Glomerular endothelial cell (primary cell): ENCODE measurements at places on chromosomes 11 and 22.
A peak's percentile ranks its signal among the peaks of the same experiment; 100 is the strongest.

DNA sequence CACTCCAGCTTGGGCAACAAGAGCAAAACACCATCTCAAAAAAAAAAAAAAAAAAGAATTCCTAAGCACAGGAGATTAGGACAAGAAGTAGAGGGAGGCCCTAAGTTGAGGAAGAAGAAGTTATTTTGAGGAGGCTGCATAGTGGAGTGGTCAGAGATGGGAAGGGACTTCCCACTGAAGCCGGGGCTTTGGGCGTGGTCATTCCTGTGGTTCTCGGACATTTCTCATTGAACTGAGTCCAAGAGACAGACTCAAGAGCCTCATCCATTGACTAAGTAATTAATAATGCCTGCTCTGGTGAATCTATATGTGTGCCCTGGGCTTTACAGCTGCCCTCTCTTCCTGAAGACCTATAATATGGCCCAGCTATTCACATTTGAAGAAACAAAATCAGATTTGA is 53.2 kb upstream of the FTH1 start:
- no peak for DNase-seq

- no peak for DNase-seq
These were observed 8.1 kb downstream of the RRM1 start for GRCh38 chr11:4102711-4103110.

DNA sequence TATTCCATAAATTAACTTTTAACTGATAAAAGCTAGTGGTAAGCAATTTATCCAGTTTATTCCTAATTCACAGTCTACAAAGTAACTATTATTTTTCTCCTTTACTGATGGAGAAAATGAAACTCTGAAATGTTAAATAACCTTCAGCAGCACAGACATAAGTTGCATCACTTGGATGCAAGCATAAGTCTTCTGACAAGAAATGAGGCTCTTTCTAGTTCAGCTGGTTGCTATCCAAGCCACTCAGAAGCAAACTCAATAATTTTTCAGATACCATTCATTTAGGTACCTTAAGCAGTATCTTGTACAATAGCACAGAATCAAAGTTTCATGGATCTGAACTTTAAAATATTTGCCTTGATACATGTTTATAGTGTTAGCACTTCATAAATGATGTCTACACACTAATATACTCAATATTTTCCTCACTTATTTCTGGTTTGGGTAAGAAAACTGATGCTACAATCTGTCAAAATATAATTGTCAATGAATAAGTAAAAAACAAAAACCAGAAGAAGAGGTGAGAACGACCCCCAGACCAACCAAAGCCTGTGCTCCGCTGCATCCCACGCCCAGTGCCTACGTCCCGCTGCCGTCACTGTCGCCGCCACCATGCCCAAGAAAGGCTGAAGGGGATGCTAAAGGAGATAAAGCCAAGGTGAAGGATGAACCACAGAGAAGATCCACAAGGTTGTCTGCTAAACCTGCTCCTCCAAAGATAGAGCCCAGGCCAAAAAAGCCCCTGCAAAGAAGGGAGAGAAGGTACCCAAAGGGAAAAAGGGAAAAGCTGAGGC is 18.1 kb downstream of the FAM168A start:
- DNase-seq, result no peak

- no peak for DNase-seq
These were observed 891 bp downstream of the SAMM50 start for GRCh38 chr22:43955883-43956782.

DNA sequence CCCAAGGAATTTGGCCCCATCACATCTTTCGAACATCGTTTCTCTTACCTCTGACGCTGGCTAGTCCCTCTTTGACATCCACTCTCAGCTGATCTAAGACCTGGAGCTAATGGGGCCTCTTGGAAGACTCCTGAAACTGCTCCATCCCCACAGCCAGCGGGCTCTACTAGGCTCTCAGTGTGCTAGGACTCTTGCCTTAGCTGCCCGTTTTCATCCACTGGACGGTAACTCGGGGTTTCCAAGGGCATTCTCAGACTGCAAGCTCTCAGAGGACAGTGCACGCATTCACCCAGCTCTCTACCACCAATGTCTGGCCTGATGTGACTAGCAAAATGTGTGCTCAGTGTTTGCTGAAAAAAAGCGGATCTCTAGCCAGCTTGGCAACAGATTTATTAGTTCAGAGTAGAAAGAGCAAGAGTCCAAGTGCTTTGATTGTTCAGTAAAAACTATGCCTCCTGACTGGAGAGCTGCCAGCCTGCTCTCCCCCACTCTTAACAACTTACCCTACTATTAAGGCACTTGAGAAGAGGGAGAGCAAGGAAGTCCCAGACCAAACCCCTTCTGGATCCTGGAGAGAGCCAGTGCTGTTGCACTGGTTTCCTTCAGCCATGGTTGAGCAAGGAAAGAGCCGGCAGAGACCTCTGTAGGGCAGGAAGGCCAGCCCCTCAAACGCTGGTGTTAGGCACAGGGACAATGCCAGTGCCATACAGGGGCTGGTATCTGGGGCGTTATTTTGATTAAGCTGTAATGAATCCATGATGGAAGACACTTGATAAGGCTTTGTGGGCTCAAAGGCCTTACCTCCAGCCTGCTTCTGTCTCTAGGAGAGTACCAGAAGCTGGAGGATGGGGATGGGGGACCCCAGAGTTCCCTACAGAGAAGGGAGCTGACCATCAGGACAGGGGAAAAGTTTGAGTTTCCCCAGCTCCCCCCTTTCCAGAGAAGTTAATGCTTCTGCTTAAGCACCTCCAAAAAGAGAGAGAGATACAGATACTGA is 9.2 kb downstream of the RELA start:
- DNase-seq, result no peak

DNA sequence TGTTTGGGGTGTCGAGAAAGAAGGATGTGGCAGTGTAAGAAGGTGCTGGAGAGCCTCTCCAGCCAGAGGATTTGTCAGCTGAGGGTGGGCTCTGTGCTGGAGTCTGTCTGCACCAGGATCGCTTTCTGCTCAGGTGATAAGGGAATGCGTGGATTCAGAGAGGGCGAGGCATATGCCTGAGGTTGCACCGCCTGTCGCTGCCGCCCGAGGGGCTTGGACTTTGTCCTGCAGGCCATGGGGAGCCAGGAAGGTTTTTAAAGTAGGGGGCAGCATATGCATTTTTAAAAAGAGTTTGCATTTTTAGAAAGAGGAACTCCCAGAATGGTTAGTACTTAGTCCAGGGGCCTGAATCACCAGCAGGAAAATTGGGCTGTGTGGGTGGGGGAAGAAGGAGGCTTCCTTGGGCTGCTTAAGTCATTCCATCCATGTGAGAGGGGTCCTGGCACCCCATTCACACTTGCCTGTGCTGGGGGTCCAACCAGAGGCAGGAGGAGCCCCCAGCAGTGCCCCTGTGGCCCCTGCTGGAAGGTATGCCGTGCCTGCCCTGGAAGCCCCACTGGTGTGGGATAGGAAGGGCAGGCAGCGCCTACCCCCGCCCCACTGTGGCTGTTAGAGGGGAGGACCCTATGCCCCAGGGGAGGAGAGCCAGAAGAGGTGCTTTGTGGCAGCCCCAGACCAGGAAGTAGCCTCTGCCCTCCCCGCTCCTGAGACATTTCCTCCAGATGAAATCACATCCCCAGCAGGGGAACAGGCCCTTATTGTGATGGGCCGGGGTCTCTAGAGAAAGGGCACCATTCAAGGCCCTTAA is 35.8 kb upstream of the MYRF start:
- no peak for DNase-seq

GRCh38 chr11:78787696-78788095 is 213.0 kb upstream of the NARS2 start:
- DNase-seq, result no peak

GRCh38 chr11:76798202-76798581 is 15.0 kb downstream of the TSKU start:
- no peak for DNase-seq

GRCh38 chr22:39699631-39700360 is 129.2 kb downstream of the CACNA1I start:
- DNase-seq, result no peak

- DNase-seq, result no peak
These were observed 98.4 kb upstream of the PITPNB start for GRCh38 chr22:28017558-28017820.

DNA sequence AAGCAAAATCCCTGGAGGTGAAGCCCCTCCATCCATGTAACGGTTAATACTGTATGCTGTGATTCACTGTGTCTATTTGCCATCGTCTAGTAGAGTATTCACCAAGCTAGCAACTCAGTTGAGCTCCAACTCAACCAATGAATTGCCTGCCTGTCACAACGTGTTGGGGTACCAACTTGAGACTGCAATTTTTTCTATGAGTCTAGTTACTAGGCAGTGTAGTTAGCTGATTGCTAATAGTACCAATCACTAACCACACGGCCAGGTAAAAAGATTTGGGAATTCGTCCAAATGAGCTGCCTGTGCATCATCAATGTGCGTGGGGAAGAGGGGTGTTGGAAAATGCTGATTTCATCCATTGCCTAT is 1.0 kb upstream of the BTG4 start:
- no peak for DNase-seq

DNA sequence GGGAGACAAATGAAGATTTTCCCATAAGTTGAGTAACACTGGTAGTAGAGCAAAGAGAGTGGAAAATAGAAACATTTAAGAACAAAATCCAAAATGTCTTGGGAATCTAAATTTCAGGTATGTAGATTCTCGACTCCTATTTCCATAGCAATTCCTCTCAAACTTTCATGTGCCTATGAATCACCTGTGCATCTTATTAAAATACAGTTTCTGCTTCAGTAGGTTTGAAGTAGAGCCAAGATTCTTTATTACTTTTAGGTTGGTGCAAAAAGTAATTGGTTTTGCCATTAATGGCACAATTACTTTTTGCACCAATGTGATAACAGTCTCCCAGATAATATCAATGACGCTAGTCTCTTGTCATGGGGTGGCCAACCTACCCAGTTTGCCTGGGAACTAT is 115.3 kb upstream of the SLC5A12 start:
- no peak for DNase-seq

DNA sequence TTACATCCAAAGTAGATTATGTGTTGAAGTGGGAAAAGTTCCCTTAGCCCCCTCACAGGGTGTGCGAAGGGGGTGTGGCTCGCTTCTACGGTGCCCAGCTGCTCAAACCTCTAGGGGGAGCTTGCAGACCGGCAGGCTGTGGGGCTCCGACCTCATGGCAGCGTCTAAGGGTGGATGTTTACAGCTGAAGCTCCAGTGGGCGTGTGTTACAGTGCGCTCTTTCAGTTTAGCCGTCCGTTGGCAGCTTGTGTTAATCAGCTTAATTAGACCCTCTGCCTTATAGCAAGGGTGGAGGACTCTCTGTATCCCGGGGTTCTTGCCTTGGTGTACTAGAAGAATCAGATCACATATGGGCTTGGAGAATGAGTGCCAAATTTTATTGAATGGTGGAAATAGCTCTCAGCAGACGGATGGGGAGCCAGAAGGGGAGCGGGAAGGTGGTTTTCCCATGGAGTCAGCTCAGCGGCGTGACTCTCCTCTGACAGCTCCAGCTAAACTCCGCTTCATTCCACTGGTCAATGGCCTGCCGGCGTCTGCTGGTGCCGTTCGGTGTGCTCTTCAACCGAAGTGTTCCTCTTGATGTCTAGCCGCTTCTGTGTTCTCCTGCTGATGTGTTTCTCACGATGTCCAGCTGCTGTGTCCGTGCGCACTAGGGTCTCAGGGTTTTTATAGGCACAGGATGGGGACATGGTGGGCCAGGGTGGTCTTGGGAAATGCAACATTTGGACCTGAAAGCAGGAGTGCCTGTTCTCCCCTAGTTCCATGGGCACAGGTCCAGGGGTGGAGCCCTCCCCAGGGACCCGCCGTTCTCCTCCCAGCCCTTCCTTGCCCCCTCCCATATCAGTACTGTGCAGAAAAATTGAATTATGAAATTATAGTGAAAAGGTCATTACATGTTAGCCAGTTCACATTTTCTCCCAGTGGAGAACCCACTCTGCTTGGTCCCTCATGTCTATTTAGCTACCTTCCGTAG is 28.6 kb upstream of the OR10G7 start:
- peak; percentile 22 for DNase-seq

DNA sequence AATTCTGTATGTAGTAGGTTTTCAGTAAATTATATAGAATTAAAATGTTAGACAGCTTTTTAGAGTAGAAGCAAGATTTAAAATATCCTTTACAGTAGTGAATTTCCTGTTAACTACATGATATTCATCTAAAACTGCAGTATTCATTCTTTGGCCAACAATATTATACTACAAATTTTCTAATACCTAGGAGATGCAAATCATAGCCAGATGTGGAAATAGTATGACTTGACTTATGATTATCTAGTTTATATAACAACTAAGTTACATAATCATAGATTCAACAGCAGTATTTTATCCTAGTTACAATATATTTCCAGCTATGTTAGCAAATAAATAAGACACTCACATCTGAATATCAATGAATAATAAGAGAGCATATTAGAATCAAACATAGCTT is 163.2 kb downstream of the MSANTD4 start:
- DNase-seq, result no peak

DNA sequence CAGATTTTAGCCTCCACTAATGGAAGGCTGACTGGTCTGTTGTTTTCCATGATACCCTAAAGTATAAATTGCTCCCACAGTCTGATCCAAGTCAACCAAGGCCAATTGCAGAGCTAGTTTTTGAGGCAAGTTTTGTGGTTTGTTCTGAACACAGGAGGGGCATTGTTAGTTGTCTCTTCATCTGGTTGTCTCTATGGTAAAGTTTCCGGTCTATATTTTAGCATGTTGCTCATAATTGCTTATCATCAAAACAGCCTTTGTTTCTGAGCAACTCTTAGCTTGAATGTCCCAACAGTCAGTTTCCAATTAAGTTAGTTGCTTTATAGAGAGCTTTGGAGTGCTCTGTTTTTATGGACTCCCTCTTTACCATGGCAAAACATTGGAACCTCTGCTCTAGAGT is 217.6 kb upstream of the CARD18 start:
- DNase-seq, result no peak

DNA sequence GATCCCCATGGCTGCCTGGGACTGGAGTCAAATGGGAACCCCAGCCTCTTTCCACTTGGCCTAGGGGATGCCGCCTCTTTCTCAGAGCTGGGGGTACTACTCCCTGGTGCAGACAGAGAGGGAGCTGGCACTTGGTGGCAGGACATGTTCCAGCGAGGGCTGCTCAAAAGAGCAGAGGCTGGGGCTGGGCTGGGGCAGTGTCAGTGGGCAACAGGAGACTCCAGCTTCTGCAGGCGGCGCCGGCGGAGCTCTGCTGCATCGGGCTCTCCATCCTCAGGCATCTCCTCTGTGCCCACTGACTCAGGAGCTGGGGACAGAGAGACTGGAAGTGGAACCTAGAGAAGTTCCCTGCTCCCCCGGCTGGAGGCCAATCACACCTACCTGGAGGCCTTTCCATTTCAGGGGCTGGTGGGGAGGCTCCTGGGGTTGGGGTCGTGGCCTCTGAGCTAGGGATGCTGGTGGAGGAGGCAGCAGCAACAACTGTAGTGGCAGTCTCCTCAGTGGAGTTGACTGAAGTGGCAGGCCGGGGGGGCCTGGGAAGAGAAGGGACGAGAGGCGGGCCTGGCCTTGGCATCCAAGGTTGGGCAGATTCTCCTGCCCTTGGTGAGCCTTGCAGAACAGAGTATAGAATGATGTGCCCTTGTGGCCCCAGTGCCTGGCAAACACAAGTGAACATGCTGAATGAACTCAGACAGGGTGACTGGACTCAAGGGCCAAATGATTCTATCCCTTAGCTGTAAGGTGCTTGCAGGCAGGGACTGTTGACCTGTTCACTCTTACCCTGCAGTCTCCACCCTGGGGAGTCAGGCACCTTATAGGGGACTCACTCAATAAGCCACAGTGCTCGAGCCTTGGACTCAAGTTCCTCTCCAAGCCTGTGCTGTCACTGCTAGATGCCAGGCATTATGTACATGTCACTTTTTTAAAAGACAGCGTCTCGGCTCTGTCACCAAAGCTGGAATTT is 5.9 kb downstream of the SYVN1 start:
- no peak for DNase-seq
